IMR-90 (cell line): ENCODE measurements at places on chromosomes 16 and 17. TPM values are rescaled to one million over a fixed set of nuclear protein-coding genes. Genes with fewer than 3 reads are reported as not detected.

GRCh38 chr17:15648386-15648785 is 28.9 kb upstream of the FBXW10B start:
- DNase-seq: no peak

DNA sequence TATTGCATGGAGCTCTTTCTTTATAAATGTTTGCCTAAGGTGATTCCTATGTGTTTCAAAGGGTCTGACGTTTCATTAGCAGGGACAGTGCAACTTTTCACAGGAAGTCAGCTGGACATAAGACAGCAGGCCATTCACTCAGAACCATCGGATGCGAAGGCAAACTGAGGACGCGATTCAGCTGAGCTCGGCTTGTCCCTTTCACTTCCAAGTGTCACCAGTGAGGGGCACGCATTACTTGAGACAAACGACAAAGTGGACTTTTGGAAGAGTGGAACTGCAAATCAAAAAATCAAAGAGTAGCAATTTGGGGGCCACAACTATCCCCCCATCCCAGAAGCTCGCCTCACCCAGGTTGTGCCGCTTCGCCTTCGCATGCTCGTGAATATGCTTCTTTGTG is 14.6 kb downstream of the USP22 start:
- DNase-seq: no peak

TNK1 gene
- polyA plus RNA-seq: 0.44 and 0.55 TPM in 2 replicates

SDR42E2 gene
- polyA plus RNA-seq: not detected in 2 replicates

KRTAP3-1 gene
- not detected in 2 replicates for polyA plus RNA-seq
